ENCODE measurements at places on chromosomes 7 and 10. TPM values are rescaled to one million over a fixed set of nuclear protein-coding genes. Genes with fewer than 3 reads are reported as not detected.

Gene NSUN5
- total RNA-seq, result 15.1 TPM

Gene STAG3
- total RNA-seq, result 0.16 TPM

Gene PYROXD2
- 8.3 TPM for total RNA-seq

Gene LRRC18
- not detected for total RNA-seq

Gene ADCYAP1R1
- total RNA-seq, result not detected

Gene TDRD1
- total RNA-seq, result not detected

Gene MMS19
- 107 TPM for total RNA-seq

Gene INSYN2A
- 0.91 TPM for total RNA-seq

Gene SMKR1
- not detected for total RNA-seq

Gene PCGF6
- 11.8 TPM for total RNA-seq

Gene ELOVL3
- 1.3 TPM for total RNA-seq

Gene NAT16
- not detected for total RNA-seq

Gene LEP
- total RNA-seq, result not detected

Gene HABP2
- not detected for total RNA-seq

Gene ITGB8
- total RNA-seq, result 6.7 TPM

Gene RAMP3
- not detected for total RNA-seq

Gene GDF10
- 8.2 TPM for total RNA-seq

Gene MMD2
- total RNA-seq, result not detected

Gene SLC18A2
- not detected for total RNA-seq

Gene CDC14C
- total RNA-seq, result not detected

Gene BAMBI
- 23.4 TPM for total RNA-seq

Gene OPN1SW
- total RNA-seq, result not detected

Gene CDNF
- 3.8 TPM for total RNA-seq

Gene TSPAN14
- total RNA-seq, result 59.3 TPM

Gene UROS
- total RNA-seq, result 44.2 TPM

Gene PPP1R17
- not detected for total RNA-seq

Gene CYP2C18
- not detected for total RNA-seq

Gene CALHM1
- not detected for total RNA-seq

Gene FAM25A
- not detected for total RNA-seq

Gene SEMA4G
- total RNA-seq, result 6.1 TPM

Gene NPSR1
- total RNA-seq, result not detected

Gene PODXL
- total RNA-seq, result 1.1 TPM

Gene ZYX
- 206 TPM for total RNA-seq

Gene GLI3
- total RNA-seq, result 34.0 TPM

Gene OR2A1
- 0.24 TPM for total RNA-seq

Gene SPDYE2B
- total RNA-seq, result not detected

Gene DHTKD1
- 17.6 TPM for total RNA-seq

Gene GIMAP8
- 0.39 TPM for total RNA-seq

Gene ARPC1A
- total RNA-seq, result 121 TPM

Gene ZNF488
- 0.52 TPM for total RNA-seq

Gene ARHGAP12
- total RNA-seq, result 28.2 TPM

Gene PKD2L1
- not detected for total RNA-seq

Gene FFAR4
- total RNA-seq, result not detected

Gene OR2F1
- total RNA-seq, result not detected

Gene POLD2
- 95.9 TPM for total RNA-seq

Gene NACAD
- 6.1 TPM for total RNA-seq

Gene CUBN
- total RNA-seq, result 0.16 TPM

Gene MSMB
- total RNA-seq, result not detected
